Lung (tissue), 17 donors: ENCODE measurements at places on chromosomes 2 and 18.

DNA sequence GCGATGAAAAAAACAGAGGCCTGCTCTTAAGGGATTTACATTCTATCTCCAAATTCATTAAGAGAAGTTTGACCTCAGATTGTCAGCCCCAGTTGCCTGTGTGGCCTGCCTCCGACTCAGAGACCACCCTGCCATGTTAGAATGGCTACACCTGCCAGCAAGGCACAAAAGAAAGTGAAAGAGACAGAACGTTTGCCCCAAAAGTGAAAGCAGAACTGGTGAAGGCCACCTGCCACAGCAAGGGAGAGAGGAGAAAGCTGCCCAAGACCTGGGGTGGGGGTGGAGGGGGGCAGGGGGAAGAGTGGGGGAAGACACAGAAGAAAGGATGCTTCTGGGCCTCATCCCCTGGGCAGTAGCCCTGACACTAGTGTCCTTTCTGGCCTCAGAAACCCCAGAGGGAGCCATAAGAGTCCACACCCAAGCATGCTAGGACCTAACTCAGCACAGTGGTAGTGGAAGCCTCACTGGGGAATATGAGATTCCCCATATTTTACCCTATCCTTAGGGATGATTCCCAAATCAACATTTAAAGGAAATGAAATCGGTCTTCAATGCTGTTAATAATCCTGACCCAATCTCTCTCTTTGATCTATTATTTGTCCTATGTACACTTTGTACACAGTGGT is 389.7 kb downstream of the TXNL1 start:
- peaks cover 20% of the 10 kb centered on the region for H3K4me1 ChIP-seq
- no peak for DNase-seq
- H3K27me3 ChIP-seq = no peaks in the 10 kb centered on the region
- H3K27ac ChIP-seq = no peak overlapping the region

DNA sequence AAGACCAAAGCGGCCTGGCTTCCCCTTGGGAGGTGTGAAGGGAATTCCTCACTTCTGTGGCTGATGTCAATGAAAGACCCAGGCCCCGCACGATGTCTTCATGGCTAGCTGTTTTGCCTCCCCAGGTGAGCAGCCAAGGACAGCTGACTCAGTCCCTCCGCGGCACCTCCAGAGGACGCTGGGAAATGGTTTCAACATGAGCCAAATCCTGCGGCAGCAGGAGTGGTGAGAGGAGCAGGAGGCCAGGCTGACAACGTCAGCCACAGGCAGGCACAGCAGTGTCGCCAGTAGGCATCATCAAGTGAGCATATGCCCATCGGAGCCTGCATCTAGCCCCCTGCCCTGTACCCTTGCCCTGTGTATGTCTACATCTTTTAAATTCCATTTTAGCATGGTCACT is 156.4 kb upstream of the RAB6C start:
- peaks cover 2% of the 10 kb centered on the region for H3K36me3 ChIP-seq
- no peak overlapping the region for H3K27ac ChIP-seq
- no peak for DNase-seq
- H3K4me1 ChIP-seq = no peaks in the 10 kb centered on the region

DNA sequence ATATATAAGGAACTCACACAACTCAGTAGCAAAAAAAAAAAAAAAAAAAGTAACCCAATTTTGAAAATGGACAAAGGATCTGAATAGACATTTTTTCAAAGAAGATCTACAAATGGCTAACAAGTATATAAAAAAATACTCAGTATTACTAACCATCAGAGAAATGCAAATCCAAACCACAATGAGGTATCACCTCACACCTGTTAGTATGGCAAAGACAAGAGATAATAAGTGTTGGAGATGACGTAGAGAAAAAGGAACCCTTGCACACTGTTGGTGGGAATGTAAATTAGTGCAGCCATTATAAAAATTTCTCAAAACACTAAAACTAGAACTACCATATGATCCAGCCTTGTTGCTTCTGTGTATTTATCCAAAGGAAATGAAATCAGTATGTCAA is 5.8 kb upstream of the CNDP1 start:
- no peak for DNase-seq
- no peaks in the 10 kb centered on the region for H3K27me3 ChIP-seq
- no peak overlapping the region for H3K27ac ChIP-seq
- H3K36me3 ChIP-seq = no peaks in the 10 kb centered on the region
- no peaks in the 10 kb centered on the region for H3K4me1 ChIP-seq

GRCh38 chr18:45423659-45424058 is 191.6 kb upstream of the SLC14A2 start:
- no peak overlapping the region for H3K27ac ChIP-seq
- no peaks in the 10 kb centered on the region for H3K36me3 ChIP-seq

DNA sequence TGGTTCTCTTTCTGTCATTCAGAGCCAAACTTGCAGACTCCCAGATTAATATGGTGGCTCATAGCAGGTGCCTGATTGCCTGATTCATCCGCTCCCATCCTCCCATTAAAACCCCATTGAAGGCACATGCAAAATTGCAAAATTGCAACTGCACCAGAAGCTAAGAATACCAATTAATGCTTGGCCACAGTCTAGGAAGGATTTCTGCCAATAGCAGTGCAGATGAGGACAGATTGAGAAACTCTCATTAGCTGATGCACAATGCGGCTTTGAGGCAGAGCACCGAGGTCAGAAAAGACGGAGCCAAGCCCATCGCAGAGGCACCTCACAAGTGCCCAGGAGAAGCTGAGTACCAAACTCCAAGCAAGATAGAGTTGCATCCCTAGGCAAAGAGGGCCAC is 172.8 kb downstream of the ARL4C start:
- no peak overlapping the region for H3K27ac ChIP-seq
- no peaks in the 10 kb centered on the region for H3K27me3 ChIP-seq
- no peak overlapping the region for H3K4me3 ChIP-seq
- DNase-seq = no peak

- H3K27ac ChIP-seq = no peak overlapping the region
- no peaks in the 10 kb centered on the region for H3K4me1 ChIP-seq
- no peak overlapping the region for H3K4me3 ChIP-seq
- no peaks in the 10 kb centered on the region for H3K36me3 ChIP-seq
- no peak for DNase-seq
- H3K27me3 ChIP-seq = no peaks in the 10 kb centered on the region
These were observed 177.2 kb upstream of the DPP10 start for GRCh38 chr2:114265261-114265660.

- H3K27me3 ChIP-seq = no peaks in the 10 kb centered on the region
- peaks cover 15% of the 10 kb centered on the region for H3K36me3 ChIP-seq
- H3K4me3 ChIP-seq = no peak overlapping the region
- no peak for DNase-seq
These were observed 286.8 kb upstream of the EPAS1 start for GRCh38 chr2:46010223-46010924.

- H3K27me3 ChIP-seq = no peaks in the 10 kb centered on the region
- no peak for DNase-seq
- H3K4me3 ChIP-seq = no peak overlapping the region
These were observed 18.7 kb downstream of the C2orf92 start for GRCh38 chr2:97688062-97688827.

GRCh38 chr2:134823431-134823830 is 15.0 kb upstream of the ACMSD start:
- H3K36me3 ChIP-seq = no peaks in the 10 kb centered on the region
- no peak overlapping the region for H3K27ac ChIP-seq
- no peaks in the 10 kb centered on the region for H3K27me3 ChIP-seq
- DNase-seq = no peak
- no peaks in the 10 kb centered on the region for H3K4me1 ChIP-seq

DNA sequence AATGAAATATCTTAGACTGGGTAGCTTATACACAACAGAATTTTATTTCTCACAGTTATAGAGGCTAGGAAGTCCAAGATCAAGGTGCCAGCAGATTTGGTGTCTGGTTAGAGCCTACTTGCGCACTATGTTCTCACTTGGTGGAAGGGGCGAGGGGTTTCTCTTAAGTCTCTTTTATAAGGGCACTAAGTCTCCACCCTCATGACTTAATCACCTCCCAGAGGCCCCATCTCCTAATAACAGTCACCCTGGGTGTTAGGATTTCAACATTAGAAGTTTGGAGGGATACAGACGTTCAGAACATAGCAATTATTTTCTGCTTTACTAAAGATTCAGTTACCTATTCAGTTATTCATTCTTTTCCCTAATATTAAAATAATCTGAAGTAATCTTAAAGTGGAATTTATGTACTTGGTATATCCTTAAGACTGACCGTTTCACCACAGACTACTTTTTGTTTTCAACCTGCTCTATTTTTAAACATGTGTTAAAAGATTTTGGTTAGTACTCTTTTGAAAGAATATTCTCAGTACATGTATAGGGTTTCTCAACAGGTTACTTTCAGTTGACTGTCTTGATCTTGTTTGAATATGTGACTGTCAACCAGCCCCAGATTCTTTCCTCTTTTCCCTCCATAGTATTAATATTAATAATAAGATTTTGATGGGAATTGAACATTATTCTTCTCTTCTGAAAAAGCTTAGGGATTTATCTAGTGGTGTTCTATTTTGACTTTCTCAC is 130.0 kb downstream of the TAF4B start:
- DNase-seq = no peak
- no peaks in the 10 kb centered on the region for H3K4me1 ChIP-seq
- H3K27ac ChIP-seq = no peak overlapping the region
- no peaks in the 10 kb centered on the region for H3K36me3 ChIP-seq

DNA sequence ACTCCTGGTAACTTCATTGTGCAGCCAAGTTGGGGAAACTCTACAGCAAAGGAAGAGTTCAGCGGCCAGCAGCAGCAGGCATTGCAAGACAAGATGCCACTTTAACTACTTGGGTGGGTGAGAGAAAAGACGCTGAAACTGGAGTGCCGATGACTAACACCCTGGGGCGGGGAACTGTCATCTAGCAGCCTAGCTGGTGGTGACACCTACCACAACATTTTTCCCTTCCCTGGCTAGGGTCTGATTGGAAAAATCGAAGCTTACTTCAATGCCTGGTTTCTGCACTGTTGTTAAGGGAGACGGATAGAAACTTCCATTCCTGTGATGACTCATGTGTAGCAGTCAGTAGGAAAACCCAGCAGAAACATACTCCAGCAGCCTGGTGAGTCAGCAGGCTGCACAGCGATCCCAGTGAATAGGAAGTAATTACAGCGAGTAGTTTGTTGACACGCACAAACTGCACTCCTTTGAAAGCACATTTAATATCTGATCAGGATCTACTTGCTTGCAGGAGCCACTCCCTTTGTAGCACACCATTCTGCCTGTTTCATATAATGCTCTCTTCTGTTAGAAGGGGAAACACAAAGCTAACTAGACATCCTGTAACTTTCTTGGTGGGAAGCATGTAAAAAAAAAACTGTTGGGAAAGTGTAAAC is 62.1 kb upstream of the MAPRE2 start:
- H3K27me3 ChIP-seq = peaks cover 23% of the 10 kb centered on the region
- peak overlapping the region; percentile 80 for H3K27ac ChIP-seq
- peaks cover 9% of the 10 kb centered on the region for H3K4me1 ChIP-seq
- no peaks in the 10 kb centered on the region for H3K36me3 ChIP-seq
